CD4-positive, alpha-beta T cell treated with Interleukin-6 for 4 hours (primary cell): ENCODE measurements at places on chromosomes 2 and 18.

DNA sequence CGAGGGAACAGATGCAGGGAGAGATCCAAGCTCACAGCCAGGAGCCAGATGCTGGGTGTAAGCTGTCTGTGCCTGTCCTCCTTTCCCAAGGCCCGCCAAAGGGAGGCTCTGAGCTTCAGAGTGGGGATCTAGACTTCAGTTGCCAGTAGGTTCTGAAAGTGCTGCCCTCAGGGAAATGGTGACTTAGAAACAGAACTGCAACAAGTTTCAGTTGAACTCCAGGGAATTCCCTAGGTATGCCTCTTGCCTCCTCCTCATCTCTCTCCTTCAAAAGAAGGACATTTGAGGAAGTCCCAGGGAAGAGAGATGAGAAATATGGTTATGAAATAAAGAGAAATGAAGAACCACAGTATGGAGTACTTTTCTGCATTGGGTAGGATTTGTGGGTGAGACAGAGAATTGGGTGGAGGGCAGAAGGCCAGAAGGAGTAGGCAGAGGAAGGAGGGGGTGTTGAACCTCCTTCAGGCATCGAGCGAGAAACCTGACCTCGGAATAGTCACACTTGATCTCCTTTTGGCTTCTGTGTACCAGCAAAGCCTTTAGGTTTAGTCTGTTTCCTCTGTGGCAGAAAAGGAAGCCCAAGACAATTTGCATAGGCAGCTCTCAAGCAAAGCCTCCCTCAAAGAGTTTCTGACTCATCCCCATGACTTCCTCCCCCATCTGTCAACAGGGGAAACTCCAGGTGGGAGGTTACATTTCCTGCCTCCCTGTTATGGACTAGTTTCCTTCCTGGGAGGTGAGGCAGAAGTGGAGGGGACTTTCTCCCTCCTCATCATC lies 45.7 kb downstream of the QPCT start:
- DNase-seq = peak; percentile 64

DNA sequence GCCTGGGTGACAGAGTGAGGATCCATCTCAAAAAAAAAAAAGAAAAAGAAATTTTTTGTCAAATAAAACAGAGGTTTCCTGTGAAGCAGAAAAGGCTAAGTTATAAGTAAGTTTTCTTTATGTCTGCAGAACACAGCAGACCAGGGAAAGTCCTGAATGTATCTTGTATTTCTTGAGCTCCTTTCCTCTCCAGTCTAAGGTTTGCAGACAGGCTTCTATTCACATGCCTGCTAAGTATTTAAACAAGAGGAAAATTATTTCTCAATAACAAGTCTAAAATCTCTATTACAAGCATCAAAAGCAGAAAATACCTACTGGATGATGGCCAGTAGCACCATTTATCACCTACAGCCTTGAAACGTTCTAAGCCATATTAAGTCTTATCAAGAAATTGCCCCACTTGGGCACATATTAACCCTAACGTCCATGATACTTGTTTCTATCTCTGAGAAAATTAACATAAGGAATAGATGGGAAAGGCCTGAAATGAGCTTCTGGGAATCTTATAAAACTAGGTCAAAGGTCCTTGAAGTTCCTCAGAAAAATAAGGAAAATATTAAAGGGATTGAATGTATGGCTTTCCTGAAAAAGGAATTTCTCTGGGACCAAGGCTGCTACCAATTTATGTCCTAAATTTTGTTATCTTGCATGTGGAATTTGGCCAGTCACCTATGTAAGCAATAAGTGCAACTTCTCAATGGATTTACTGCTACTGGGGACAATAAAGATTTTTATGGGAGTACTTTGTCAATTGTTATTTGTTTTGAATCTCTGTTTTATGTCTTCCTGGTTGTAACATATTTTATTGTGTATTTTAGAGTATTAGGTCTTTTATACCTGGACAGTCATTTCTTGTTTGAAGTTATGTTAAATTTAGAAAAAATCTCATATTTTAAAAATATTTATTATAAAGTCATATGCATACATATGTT lies 3.0 kb upstream of the REG1A start:
- no peak for DNase-seq

GRCh38 chr18:48393776-48394175 lies 15.4 kb downstream of the ZBTB7C start:
- DNase-seq = no peak

DNA sequence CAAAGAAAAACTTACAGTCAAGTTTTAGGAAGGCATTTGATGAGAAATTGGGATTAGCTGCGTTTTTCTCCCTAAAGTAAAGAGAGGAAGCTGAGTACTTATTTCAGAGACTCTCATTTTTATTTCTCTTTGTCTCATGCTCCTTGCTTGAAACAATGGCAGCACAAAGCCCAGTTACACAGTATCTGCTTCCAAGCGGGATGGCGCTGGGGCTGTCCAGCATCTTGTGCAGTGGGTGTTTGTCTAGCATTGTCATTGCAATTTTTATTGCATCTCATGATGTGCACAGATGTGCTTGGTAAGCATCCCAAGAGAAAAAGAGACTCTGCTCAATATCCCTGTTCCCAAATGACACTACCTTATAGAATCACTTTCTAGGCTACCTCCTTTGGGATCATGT lies 102.8 kb upstream of the ZNF521 start:
- DNase-seq = no peak

DNA sequence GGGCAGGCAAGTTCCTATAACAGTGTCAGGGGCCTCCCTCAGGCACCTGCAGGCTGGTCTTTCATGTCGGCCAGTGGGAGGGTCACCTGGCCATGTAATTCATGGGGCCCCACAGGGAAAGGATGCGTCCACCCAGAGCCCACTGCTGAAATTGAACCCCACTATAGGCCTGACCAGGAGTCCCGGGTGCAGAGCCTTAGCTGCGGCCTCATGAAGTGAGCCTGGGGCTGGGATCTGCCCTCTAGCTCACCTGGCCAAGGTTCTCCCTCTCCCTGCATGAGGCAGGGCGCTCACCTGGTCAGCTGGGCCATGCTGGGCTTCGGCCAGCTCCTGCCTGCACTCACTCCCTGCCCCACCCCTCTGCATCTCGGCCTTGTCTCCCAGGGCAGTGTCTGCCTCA lies 41.1 kb downstream of the C1QL2 start:
- DNase-seq = no peak

DNA sequence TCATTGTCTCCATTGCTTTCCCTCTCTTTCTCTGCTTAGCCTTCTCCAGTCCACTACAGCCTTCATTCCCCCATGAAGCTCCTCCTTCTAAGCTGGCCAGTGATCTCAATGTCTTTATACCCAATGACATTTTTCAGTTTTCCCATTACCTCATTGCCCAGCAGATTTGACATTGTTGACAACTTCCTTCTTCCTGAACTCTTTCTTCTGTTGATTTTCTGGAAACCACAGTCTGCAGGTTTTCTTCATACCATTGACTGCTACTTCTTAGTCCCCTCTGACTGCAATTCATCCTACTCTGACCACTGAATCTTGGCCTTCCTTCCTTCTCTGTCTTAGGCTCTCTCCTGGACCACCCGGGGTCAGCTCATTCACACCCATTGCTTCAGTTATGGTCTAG lies 22.9 kb upstream of the SPP2 start:
- no peak for DNase-seq

DNA sequence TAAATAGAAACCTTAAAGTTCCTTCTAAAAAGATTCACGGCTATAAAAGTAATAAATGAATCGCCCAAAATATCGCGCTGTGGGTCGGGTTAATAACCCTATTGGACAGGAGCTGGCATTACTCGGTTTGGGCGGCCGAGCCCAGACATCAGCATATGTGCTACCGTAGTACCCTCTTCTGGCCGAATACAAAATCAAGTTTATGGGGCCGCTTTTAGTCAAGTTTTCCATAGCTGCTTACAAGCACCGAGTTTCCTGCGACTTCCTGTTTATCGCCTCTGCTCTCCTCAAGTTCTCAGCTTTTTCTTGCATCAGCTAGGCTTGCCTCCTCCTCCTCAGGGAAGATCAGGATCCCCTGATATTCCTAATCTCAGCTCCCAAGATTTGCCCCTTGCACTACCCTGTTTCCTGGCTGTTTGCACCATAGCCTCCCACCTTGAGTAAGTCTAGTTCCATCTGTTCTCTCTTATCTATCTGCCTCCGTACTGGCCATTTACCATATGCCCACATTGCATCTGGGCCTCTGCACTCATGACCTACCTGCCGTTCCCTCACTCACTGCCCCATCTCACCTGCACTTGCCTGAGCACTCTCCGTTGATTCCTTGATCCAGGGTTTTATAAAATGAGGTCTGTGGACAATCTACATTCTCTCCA lies 56.1 kb downstream of the SLC35F5 start:
- DNase-seq = peak; percentile 53

GRCh38 chr18:77071061-77071460 lies 61.5 kb downstream of the MBP start:
- no peak for DNase-seq

DNA sequence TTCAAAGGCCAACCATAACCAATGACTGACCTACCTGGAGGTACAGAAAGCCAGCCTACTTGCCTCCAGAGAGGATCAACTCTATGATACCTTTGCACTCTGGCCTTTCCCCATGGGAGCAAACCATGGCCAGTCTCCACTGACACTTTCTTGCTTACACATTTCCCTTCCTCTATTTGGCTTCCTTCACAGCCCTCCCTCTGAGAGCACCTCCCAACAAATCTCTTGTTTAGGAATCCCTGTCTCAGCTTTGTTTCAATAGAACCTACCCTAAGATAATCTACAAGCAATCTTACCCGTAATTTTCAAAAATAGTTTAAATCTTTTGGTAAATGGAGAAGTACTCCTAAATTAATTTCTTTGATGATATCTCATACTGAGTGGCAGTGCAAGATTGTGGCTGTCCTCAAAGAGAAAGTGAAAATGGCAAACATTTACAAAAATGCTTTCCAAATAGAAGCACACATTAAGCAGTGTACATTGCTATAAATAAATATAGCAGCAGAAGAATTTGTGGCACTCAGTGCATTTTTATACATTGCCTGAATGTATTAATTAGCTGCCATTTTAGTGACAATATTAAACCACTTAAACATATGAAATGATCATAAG lies 140.6 kb downstream of the CCDC148 start:
- no peak for DNase-seq

GRCh38 chr2:52594026-52594425 lies 1173.6 kb upstream of the CHAC2 start:
- DNase-seq = no peak

GRCh38 chr2:219918254-219918653 lies 290.8 kb downstream of the SLC4A3 start:
- no peak for DNase-seq

GRCh38 chr2:232877940-232878511 lies 8.0 kb downstream of the SNORC start:
- no peak for DNase-seq

DNA sequence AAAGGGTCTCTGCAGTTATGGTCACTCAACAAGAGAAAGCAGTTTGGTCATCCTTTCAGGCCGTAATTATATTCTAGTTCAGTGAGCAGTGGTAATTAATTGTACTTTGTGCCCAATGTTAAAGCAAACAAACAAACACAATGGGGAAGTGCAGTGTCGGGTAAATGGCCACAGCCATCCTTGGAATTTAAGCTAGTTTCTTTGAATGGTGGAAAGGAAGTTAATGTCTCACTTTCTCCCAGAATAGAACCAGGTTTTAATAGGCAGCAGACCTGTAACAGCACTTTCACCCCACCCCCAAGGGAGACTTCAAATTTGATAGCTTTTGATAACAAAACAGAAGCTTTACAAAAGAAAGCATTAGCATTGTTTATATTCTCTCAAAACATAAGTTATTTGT lies 20.0 kb upstream of the ITGAV start:
- DNase-seq = no peak

- DNase-seq = no peak
Observed at GRCh38 chr2:229375251-229375650, 104.2 kb upstream of the PID1 start.

- DNase-seq = no peak
Observed at GRCh38 chr2:125979886-125980285, 676.1 kb upstream of the GYPC start.

- DNase-seq = no peak
Observed at GRCh38 chr2:127818241-127818640, 7.3 kb upstream of the WDR33 start.

- no peak for DNase-seq
Observed at GRCh38 chr2:59939236-59939635, 614.2 kb downstream of the BCL11A start.

- no peak for DNase-seq
Observed at GRCh38 chr2:95016616-95017015, 8.9 kb upstream of the MAL start.

DNA sequence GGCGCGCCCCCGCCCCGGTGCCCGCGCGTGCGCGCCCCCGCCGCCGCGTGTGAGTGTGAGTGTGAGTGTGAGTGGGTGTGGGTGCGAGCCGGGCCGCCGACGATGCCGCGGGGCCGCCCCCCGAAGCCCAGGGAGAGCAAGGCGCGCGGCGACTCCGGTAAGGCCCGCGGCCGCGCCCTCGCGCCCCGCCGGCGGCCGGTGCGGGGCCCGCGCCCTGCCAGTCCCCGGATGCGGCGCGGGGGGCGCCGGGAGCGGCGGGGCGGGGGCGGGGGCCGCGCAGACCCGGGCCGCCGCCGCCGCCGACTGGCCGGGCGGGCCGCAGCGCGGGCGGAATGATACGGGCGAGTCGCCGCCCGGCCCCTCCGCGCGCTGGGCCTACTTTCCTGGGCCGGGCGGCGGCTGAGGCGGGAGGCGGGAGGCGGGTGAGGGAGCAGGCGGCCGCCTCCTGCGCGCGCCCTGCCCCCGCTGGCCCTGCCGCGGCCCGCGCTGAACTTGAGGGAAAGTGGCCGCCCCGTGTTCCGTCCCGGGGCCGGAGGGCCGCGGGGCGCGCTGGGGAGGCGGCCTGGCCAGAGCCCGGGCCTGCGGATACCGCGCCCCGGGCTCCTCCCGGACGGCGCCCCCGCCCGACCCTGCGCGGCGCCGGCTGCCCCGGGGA lies at the start of gene ZNF236:
Gene ZNF236, plus strand, starts transcription at position 52 of the 655 bp plus-strand sequence. Its CDS starts 51 bp downstream, at position 103.
- peak; percentile 67 for DNase-seq

GRCh38 chr2:29259221-29259620 lies 144.0 kb downstream of the CLIP4 start:
- no peak for DNase-seq

- no peak for DNase-seq
Observed at GRCh38 chr2:55827855-55828254, 95.7 kb downstream of the EFEMP1 start.

- no peak for DNase-seq
Observed at GRCh38 chr2:215613280-215613679, 177.4 kb upstream of the FN1 start.

- no peak for DNase-seq
Observed at GRCh38 chr2:199025146-199025545, 432.6 kb downstream of the SATB2 start.

- no peak for DNase-seq
Observed at GRCh38 chr18:67080601-67081000, 435.9 kb downstream of the DSEL start.
